ENCODE measurements at places on chromosomes 11 and 22.
A peak's percentile ranks its signal among the peaks of the same experiment; 100 is the strongest.

- DNase-seq, result no peak
Measured at GRCh38 chr22:35681454-35682052, 33.3 kb downstream of the APOL6 start.

DNA sequence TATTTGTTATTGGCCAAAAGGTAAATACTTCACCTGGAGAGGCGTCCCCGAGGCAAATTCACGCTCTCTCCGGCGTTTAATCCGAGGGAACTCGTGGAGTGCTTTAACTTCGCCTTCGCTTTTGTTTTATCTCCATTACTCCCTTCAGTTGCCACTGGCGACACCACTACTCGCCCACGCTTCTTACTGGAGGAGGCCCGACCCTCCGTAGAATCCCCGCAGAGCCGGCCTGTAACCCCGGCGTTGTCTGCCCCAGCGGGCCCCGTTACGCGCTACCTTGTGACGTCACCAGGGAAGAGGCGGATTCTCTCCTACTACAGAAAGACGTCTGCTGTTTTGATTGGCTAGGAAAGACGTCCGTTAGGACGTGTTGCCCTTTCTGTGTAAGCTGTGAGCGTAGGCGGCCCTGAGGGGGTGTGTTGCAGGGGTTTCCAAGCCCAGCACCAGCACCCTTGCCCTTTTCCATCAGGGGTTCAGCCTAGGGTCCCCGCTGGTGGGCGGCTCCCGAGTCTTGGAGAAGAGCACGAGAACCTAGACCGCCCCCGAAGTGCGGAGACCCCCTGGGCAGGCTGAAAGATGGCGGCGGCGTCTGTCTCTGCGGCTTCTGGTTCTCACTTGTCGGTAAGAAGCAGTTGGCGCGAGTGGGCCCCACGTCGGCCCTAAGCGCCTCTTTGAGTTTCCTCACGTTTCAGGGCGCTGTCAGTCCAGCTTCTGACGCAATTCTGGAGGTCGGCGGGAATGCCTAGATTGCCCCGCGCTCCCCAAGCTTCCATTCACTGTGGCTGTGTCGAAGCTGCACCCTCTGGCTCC, at the start of gene CEP57:
TSS of gene CEP57 (plus strand) at position 376 of the 810 bp plus-strand sequence. CDS start at position 577, 201 bp downstream.
- DNase-seq, result peak; percentile 93

- no peak for DNase-seq
Measured at GRCh38 chr11:57368106-57368844, 12.7 kb downstream of the PRG3 start.

DNA sequence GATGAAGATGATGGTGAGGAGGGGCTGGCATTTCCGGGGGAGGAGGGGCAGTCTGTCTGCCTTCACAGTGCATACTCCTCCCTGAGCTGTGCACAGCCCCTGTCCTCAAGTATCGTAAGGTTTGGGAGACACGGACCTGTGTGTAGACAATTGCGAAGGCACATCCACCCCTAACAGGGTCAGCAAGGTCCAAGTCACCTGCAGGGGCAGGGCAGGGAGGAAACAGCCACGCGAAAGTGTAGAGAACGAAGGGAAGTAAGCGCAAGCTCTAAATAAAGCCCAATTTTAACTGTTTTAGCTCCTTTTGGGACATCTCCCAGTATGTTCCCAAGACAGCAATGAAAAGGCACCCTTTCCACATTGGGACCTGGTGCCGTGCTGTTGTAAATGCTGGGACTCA, 448.2 kb downstream of the TBC1D22A start:
- no peak for DNase-seq

DNA sequence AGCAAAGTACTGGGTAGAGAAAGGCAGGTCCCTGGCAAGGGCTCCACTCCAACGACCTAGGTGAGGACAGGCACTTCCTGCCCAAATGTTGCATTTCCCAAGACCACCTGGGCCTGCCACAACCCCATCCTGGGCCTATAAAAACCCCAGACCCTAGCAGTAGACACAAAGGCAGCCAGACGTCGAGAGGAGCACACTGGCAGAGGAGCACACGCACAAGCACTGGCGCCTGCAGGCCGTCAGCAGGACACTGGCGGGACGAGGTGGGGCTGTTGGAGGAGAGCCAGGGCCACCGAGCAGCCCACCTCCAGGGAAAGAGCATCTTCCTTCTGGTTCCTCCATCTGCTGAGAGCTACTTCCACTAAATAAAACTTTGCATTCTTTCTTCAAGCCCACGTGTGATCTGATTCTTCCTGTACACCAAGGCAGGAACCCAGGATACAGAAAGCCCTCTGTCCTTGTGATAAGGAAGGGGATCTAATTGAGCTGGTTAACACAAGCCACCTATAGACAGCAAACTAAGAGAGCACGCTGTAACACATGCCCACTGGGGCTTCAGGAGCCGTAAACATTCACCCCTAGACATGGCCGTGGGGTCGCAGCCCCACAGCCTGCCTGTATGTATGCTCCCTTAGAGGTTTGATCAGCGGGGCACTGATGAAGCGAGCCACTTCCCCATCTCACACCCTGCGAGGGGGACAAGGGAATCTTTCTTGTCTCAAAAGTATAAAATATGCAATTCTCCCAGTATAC, 89.7 kb upstream of the MTMR2 start:
- DNase-seq, result no peak

DNA sequence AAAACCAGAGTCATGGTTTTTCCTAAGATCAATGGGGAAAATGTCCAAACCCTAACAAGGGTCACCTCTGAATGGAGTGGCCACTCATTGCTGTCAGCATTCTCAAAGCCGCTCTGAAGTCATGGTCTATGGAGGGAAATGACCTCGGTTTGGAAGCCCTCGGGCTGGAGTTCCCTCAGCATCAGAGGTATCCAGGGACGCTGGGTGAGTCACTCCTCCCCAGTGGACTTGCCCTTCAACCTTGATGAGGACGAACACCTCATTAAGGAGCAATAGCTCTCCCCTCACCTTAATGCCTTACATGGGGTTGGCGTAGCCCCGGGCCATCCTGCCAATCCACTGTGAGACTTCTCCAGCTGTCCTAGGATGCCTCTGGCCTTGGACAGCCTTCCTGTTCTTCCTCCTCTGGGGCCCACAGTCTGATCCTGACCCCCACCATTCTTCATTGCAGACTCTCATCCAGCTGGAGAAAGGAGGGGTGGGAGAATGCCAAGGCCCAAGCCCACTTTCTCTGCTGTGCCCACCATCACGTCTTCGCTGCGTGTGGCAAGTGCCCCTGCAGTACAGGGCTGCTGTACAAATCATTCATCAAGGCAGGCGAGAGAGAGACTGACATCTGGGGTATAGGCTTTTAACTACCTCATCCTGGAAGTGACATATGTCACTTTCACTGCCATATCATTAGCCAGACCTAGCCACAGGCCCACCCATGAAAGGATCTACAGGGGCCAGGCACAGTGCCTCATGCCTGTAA, 25.4 kb upstream of the MYH9 start:
- DNase-seq, result no peak

DNA sequence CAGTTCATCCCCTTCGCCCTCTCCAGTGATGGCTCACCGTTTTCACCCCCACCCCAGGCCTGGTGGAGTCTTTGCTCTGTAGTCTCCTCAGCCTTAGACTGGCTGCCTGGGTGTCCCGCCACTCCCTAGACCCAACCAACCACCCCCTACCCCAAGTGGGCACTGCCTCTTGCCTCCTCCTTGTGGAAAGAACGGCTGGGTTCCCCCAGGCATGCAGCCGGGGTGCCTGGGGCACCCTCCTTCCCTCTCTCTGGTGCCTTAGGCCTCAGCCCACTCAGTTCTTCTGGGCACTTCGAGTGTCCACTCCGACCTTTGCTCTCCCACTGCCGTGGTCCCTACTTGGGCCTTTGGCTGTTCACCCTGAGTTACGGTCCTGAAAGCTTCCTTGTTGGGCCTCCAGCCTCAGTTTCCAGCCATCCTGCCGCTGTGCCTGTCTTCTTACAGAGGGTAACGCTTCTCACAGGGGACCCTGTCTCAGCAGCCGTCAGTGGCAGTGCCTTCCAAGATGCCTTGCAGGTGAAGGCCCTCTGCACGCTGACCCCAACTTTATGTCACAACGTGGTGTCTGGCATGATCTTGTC, 3.1 kb downstream of the GRIK4 start:
- no peak for DNase-seq

DNA sequence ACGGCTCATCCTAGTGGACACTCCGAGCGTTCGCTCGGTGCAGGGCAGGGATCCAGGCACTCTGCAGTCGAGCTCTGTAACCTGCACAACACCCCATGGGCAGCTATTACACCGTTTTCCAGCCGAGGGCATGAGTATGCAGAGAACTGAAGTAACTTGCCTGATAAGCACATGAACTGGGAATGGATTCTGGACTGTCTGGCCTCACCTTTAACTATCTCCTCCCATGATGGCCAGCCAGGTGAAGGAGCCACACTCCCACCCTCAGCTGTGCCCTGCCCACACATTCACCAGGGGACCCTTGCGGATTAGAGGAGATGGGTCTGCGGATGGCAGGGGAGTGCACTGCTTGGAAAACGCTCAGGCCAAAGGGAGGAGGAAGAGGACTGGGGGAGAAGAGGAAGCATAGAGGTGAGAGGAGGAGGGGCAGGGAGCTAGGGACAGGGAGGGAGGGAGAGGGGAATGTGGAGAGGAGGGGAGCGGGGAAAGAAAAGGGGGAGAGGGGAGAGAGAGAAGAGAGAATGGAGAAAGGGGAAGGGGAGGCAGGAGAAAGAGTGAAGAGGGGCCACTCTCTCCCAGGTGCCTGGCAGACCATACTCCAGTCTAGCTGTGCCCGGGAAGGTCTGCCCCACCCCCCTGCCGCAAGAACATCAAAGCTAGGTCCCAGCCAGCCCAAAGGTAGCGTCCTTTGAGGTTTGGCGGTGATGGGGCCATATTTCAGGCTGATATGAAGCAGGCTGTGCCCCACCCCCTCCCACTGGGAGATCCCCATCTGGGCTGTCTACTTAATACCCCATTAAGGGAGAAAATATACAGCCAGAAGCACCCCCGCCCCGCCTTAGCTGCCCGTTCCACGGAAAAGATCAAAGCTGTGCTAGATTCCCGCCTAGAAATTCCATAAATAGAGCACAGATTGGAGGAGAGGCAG, 33.2 kb upstream of the TCF20 start:
- DNase-seq, result no peak

DNA sequence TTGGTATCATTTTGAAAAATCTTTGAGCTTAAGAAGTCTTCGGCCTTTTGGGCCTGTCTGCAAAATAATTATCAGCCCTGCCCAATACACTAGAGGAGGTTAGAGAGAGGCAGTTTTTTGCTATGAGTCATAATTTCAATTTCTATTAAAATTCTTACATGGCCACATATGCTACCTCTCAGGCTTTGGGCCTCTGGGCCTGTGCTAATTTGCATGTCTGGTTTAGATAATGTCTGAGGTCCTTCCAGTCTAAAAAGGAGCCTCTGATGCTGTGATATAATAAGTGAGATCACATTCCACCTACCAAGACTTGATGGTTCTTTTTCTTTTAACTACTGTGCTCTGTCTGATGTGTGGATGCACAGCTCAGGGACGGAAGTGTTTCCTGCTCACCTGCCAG, 70.8 kb downstream of the KCNJ1 start:
- no peak for DNase-seq

DNA sequence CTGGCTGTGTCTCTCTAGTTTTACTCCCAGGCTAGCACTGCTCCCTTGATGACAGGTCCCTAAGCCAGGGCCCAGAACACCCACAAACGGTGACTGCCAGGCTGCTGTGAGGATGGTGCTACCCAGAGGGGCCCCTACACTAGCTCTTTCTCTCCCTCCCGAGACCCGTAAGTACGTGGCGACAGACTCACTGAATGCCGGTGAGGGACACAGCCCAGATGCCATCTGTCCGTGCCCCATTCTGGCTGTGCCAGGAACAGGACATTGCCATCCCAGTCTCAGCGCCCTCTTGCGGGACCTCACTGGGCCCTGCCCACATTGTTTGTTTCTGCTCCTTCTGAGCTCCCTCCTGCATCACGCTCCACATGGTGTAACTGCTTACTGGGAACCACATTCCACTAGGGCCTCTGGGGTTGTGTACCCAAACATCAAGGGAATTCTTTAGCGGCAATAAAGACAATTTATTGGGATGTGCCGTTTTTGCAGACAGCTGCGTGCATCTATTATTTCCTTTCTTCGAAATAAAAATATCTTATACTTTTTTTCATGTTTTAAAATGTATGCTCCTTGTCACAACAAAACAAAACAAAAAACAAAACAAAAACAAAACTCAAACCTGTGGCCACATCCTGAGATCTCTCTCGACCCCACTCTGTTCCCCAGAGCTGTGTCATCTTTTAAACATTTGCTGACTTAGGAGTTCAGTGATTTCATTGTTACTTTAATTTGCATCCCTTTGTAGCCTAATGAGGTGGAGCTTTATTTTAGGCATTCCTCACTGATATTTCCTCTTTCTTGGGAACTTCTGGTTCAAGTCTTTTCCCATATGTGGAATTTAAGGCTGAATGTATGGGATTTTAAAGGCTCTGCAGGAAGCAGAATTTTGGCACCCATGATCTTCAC, 4.4 kb upstream of the TPCN2 start:
- DNase-seq, result no peak

GRCh38 chr11:110379936-110380335, 49.8 kb upstream of the FDX1 start:
- DNase-seq, result no peak

GRCh38 chr11:65718964-65719492, 1.6 kb downstream of the RNASEH2C start:
- DNase-seq, result no peak

GRCh38 chr11:74196781-74197486, 25.8 kb downstream of the PPME1 start:
- DNase-seq, result no peak

GRCh38 chr11:9263840-9264315, 1.3 kb downstream of the DENND5A start:
- no peak for DNase-seq

DNA sequence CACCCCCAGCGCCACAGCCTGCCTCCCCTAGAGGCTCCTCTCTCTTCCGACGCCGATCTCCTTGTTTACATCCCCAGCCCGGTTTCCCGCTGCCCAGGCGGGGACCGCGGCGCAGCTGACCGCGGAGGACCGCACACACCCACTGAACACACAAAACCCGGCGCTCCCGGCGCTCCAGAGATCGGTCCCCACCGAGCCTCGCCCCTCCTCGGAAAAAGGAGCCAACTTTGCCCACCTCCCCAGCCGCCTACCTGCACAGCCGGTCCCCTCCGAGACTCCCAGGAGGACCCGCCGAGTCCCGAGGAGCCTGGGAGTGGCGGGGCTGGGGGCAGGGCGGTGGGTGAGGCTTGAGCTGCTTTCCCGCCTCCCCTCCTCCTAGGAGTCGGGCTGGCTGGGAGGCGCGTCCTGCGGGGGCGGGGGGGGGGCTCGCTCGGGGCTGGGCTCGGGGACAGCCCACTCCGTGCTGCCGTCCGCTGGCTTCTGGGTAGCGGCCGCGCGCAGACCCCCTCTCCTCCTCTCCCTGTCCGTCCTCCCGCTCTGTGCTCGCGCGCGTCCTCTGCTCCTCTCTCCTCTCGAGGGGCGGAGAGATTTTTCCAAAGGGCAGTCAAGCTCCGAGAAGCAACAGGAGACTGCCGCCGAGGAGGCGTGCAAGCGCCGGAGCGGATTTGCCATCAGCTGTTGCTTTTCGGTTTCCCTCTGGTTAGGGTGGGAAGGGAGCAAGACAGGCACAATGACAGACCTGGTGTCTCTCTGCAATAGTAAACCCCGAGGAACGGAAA, at the start of gene FXYD6:
TSS of gene FXYD6 (minus strand) at position 318 of the 779 bp plus-strand sequence. CDS start 33,882 bp downstream, outside the sequence.
- peak; percentile 9 for DNase-seq

DNA sequence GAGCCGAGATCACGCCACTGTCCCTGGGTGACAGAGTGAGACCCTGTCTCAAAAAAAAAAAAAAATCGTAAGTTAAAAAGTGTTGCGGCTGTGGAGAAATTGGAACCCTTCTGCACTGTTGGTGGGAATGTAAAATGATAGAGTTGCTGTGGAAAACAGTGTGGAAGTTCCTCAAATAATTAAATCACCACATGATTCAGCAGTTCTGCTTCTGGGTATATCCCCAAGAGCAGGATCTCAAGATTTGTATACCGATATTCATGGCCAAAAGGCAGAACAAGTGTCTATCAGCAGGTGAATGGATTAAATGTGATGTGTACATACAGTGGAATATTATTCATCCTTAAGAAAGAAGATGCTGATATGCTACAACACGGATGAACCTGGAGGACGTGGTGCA, 3.8 kb downstream of the SELENOO start:
- DNase-seq, result no peak

All from COLO829 (cell line).